Temporal lobe (tissue), 4 donors: ENCODE measurements at places on chromosomes 5 and 9. TPM values are rescaled to one million over a fixed set of nuclear protein-coding genes. Genes with fewer than 3 reads are reported as not detected.

PKD2L2 gene
- total RNA-seq: under 0.01 TPM

SLC34A3 gene
- total RNA-seq: not detected

HABP4 gene
- total RNA-seq: 13.0 TPM

FST gene
- 0.74 TPM for total RNA-seq

KIF4B gene
- total RNA-seq: 0.25 TPM
